ENCODE measurements at places on chromosomes 12 and 14.

GRCh38 chr14:94171208-94171607 is 2.9 kb upstream of the PPP4R4 start:
- peak; percentile 7 for DNase-seq

- DNase-seq: no peak
Observed at GRCh38 chr14:26599291-26599690, 1.5 kb upstream of the NOVA1 start.

- DNase-seq: no peak
Observed at GRCh38 chr14:34837801-34838322, 37.3 kb downstream of the BAZ1A start.

- DNase-seq: no peak
Observed at GRCh38 chr14:68865542-68865941, 72.7 kb upstream of the ZFP36L1 start.

DNA sequence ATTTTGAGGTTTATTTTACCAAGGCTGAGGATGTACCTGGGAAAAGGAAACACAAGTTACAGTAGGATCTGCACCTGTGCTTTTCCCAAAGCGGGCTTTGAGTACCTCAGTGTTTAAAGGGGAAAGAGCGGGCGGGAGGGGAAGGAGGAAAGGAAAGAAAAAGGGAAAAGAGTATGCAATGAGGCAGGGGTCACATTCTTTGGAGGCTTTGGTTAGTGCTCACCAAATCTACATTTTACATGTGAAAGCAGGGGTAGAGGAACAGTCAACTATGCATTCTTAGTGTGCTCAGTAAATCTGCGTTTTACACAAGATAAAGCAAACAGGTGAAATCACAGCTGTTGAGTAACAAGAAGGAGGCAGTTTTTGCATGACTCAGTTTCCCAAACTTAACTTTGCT is 242.2 kb downstream of the TMEM132C start:
- DNase-seq: no peak

- peak; percentile 56 for DNase-seq
Observed at GRCh38 chr12:20194171-20194570, 174.2 kb upstream of the PDE3A start.

- DNase-seq: peak; percentile 53
Observed at GRCh38 chr14:22994762-22995275, 12.5 kb upstream of the AJUBA start.

- no peak for DNase-seq
Observed at GRCh38 chr12:21659383-21659782, 1.7 kb upstream of the LDHB start.

DNA sequence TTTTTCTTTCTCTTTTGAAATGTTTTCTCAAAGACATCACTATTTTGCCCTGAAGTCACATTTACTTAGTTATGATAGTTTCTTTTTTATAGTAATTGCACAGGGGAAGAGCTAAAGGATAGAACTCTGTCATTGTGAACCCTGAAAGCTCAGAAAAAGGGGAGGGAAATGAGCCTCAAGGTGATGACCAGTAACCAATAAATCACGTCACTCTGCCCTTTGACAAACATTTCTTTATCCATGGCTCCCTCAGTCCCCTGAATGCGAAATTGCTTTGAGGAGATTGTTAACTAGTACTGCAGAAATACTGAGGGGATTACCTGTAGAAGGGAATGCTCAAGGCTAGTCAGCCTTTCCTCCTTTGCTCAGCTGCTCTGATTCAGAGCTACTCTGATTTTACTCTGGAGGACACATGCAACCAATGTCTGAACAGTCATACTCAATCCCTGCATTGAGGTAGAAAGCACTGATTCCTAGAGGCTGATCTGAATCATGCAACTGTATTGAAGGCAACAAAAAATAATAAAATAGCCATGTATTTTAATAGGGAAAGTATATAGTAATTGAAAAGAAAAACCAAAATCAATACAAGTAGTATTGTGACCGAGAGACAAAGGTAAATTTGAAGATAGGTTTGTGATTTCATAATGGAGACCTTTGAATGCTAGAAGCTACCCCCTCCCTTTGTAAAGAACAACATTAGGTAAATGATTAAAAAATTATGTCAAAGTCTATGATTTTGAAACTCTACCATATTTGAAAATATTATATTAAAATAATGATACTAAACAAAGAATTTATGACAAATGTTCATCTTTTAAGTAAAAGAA is 24.7 kb downstream of the SLCO1B1 start:
- DNase-seq: no peak

DNA sequence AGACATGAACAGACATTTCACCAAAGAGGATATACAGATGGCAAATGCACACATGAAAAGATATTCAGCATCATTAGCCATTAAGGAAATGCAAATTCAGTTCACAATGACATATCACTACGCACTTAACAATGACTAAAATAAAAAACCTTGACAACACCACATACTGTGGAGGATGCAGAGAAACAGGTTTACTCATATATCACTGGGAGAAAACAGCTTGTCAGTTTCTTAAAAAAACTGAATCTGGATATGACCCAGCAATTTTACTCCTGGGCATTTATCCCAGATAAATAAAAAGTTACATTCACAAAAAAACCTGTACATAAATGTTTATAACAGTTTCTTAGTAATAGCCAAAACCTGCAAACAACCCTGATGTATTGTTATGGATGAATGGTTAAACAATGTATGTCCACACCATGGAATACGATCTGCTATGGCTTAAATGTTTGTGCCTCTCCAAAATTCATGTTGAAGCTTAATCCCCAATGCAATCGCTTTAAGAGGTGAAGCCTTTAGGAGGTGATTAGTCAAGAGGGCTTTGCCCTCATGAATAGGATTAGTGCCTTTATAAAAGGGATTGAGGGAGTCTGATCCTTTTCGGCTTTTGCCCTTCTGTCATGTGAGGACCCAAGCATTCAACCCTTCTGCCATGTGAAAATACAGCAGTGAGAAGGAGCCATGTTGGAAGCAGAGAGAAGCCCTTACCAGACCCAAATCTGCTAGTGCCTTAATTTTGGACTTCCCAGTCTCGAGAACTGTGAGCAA is 36.0 kb upstream of the PPP4R3A start:
- DNase-seq: no peak

- no peak for DNase-seq
Observed at GRCh38 chr12:127536833-127537428, 730.0 kb upstream of the TMEM132C start.

GRCh38 chr12:61521258-61521657 is 738.9 kb upstream of the USP15 start:
- no peak for DNase-seq

DNA sequence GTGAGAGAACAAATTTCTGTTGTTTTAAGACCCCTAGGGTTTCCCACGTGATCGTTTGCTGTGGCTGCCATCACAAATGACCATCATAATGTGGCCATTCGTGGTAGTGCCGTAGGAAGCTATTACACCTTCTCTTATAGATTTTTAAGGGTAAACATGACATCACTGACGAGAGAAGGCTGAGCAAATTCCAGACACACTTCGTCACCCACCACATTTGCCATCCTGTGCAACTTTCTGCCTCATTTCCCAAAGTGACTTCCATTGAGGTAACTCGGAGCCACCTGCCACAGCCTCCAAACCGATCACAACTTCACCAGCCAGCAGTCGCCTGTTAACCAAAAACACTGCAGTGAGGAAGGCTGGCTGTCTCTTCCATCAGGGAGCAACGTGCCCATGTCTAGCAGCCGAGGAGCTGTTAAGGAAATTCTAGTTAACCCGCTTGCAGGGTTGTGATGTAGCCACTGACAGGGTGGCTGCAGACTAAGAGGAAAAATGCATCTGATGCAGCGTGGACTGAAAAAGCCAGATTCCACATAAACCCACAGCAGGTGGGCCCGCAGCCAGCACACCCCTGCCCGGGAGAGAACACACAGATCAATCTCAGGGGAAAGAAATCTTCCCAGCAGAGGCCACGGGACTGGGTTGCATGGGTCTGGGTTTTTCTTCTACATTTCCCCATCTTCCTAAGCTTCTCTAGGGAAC is 44.6 kb downstream of the CCDC85C start:
- no peak for DNase-seq

DNA sequence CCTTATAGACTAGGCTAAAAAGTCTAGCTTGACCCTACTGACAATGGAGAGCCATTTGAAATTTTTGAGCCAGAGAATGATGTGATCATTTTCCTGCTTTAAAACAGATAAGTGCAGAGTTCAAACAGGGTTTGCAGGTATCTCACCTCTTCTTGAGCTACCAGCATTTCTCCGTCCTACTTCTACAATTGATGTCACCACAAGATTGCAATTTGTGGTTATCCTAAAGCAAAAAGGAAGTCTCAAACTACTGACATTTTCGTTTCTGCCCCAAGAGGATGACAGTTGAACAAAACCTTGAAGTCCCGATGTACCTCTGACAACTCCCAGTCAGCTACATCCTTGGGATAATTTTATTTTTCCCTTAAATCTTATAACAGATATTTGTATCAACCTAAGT is 86.7 kb downstream of the PTGER2 start:
- DNase-seq: no peak

- DNase-seq: no peak
Observed at GRCh38 chr12:94304566-94305061, 155.1 kb downstream of the CEP83 start.

- no peak for DNase-seq
Observed at GRCh38 chr14:94227029-94227428, 52.9 kb downstream of the PPP4R4 start.

DNA sequence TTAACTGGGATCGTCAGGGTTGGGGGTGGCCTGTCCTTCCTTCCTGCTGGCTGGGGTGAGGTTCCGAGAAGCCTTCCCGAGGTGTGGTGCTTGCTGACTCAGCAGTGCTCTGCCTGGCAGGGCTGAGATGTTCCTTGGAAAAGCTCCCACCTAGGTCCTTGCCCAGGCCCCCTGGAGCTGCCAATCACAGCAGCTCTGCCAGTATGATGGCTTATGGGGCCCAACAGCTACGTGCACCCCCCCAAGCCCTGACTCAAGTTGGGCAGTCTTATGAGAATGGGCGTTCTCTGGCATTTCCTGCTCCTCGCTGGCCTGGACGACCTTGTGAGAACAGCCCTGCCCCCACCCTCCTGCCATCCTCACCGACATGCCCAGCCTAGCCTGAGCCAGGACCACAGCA is 292.2 kb upstream of the CRY1 start:
- no peak for DNase-seq

DNA sequence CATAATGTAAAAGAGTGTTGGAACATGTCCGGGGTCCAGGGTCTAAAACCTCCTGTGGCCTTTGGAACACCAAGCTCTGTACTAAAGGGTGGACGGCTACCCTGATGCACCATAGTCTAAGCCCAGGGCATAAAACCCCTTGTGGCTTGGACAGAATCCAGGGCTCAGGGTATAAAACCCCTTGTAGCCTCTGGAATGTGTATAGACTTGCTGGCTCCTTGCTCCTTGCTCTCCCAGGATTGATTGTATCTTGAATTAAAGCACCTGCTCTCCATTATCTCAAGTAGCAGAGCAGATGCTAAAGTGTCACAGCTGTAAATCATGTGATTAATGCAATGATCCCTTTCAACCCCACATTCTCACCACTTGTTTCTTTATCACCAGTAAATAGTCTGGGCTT is 556.5 kb downstream of the LRFN5 start:
- DNase-seq: peak; percentile 1

DNA sequence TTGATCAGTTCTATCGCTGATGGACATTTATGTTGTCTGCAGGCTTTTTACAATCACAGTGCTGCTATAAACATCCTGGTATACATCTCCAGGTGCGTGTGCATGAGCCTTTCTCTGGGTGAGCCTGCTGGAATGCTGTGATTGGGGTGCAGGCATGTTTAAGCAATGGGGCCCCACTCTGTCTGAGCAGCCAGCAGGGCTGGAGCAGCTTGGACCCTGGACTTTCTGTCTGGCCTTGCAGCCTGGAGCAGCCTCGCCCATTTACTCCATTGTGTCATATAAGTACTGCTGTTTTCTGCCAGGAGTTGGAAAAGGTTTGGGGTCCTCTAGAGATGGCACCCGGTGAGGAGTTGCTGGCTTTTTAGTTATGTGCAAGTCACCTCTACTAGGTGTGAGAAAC is 199.0 kb downstream of the KIF26A start:
- DNase-seq: no peak

- DNase-seq: no peak
Observed at GRCh38 chr14:105116451-105117256, 51.4 kb upstream of the GPR132 start.

DNA sequence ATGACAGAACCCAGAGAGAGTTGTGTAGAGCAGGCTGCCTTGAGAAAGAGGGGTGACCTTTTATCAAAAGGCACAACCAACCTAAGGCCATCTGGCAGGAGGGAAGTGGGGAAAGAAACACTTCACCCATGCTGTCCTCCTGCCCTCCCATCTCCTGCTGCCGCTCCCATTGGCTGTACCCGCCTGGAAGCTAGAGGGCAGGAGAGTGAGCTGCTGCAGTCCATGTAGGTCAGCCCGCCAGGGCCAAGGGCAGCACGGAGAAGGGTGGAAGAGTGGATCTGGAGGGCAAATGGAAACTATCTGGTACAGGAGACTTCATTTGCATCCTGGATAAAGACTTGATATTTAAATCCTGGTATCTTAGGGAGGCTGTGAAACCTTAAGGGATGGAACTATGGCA is 11.5 kb upstream of the CABP1 start:
- DNase-seq: no peak

DNA sequence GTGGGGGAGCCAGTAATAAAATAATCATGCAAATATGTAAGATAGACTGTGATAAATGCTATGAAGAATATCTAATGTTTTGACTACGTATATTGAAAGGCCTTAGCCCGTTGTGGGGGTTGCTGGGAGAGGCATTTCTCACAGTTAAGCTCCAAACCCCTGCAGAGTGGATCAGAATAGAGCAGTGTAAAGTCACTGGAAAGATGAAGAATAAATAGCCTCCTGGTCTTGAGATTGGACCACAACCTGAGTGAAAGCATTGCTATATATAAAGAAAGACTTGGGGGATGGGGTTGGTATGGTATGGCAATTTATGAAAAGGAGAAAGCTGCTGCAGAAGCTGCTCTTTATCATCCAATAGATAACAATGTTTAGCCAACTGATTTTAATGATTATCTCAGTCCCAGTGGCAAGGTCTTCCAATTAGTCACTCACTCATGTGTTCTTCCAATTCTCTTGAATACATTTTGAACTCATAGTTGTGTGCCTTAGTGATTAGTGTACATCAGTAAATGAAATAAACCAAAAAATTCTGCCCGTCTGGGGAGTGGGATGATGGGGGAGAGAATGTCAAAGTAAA is 10.2 kb downstream of the PLEKHA5 start:
- no peak for DNase-seq

GRCh38 chr14:69879175-69880043 is at the start of gene SMOC1:
Gene SMOC1 (plus strand): TSS chr14:69879416. CDS start chr14:69879679, 263 bp downstream.
- DNase-seq: peak; percentile 2

- DNase-seq: no peak
Observed at GRCh38 chr14:79578470-79578869, 632.8 kb downstream of the DIO2 start.

- DNase-seq: no peak
Observed at GRCh38 chr14:100982353-100982752, 78.8 kb upstream of the RTL1 start.
